ENCODE measurements at places on chromosomes 4 and X. TPM values are rescaled to one million over a fixed set of nuclear protein-coding genes. Genes with fewer than 3 reads are reported as not detected.

DNA sequence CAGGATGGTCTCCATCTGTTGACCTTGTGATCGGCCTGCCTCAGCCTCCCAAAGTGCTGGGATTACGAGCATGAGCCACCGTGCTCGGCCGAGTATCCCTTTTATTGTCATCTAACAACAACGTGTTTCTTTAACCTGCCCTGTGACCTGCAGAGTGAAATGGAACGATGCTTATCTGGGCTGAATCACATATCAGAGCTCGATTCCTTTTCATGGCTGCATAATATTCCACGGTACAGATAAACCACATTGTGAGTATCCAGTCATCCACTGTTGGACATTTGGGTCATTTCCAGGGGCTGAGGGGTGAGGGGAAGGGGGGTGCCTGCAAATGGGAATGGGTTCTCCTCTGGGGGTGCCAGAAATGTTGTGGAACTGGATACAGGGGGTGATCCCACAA is 260.0 kb downstream of the ASMT start:
- no peak for ATAC-seq

- no peak for ATAC-seq
Measured at GRCh38 chr4:65646136-65646535, 24.2 kb downstream of the EPHA5 start.

Gene DMP1
- total RNA-seq = not detected

DNA sequence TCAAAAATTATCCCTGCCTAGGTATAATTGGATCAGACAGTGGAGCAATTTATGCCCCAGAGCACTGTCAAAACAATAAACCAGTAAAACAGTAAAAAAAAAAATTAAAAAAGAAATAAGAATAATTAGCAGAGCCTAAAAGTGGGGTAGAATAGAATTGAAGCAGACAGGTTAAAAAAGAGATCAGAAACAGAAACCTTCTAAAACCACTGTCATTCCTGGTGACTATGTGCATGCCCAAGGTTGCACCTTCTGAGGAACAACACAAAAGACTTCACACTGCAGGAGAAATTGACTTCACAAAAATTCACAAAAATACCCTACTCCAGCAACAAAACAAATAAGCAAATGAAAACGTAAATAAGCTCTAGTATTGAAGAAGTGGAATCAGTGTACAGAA is 168.6 kb downstream of the SPANXA1 start:
- no peak for ATAC-seq

Gene FRMPD4
- not detected for total RNA-seq

- ATAC-seq = no peak
Measured at GRCh38 chr4:27429364-27429871, 568.8 kb downstream of the STIM2 start.

Gene HELT
- not detected for total RNA-seq

DNA sequence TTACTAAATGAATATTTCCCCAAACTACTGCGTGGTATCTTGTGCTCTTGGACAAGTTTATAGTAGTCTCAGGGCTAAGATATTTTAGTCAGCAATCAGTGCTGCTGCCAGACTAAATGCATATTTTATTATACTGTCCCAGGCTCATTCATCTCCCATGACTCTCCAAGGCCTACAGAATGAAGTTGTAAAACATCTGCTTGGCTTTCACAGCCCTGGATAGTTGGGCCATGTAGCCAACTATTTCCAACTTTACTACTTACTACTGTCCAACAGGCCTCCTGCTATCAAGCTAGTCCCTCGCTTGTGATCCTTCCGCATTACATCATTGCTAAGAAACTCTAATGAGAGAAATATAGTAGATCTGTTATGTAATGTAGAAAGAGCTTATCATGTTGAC is 31.4 kb downstream of the MAGEB16 start:
- ATAC-seq = no peak

GRCh38 chrX:135432453-135432852 is 10.7 kb downstream of the SMIM10L2A start:
- ATAC-seq = no peak

DNA sequence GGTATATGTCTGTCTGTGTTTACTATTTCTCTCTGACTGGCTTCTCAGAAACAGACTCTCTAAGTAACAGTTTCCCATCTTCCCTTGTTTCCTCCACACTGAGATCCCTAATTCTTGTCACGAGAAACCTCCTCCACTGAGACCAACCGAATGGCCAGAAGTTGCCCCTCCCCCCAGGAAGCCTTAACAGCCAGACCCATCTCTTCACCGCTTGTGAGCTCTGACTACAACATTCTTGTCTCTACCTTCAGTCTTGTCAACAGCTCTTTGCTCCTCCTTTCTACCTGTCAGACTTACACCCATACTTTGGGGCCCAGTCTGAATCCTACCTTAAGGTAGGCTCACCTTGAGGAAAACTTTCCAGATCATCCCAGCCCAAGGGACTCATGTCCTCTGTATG is 90.8 kb downstream of the NHSL2 start:
- no peak for ATAC-seq

DNA sequence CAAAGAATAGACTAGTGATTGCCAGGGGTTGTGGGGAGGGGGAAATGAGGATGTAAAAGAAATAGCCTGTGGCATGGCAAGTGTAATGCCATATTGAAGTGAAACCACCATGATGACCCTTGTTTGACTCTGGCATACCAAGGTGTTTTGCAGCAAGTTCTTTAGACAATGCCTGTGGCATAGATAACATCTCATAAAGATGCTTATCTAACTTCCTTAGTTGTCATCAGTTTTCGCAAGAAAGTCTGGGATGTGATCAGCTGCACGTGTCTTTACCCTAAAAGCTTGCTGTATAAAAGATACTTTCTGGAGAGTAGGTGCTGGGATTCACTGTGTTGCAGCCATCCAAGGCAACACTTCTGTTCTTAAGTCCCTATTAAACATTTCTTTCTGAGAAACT is 176.1 kb upstream of the MAGEB16 start:
- no peak for ATAC-seq

Gene CXCL11
- total RNA-seq = 0.24 TPM

- no peak for ATAC-seq
Measured at GRCh38 chr4:6620891-6621555, 19.5 kb upstream of the MRFAP1 start.

DNA sequence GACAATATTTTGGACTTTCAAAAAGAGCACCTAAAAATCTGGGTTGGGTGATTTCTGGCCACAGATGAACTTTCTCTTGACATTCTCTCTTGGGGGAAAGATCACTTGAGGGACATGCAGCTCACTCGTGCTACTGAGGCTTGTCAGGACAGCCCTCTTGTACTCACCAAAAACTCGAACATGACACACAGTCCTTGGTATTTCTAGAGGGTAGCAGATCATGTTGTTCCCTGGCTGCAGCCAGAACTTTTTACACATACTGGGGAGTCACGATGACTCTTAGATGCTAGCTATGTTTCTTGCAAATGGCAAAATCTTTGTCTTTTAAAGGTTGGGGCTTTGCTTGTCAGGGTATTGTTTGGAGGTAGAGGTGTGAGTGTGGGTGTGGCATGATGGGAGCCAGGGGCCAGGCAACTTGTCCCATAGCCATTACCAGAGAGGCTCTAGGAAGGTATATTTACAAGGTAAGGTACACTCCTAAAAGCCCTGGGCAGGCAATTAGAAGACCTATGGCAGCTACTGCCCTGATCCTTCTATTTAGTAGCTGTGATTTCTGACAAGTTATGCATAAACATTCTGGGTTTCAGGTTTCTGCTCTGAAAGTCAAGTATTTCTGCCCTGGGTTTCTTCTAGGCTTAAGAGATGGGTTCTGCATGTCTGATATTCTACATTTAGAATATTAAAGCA is 241.7 kb upstream of the TLL1 start:
- ATAC-seq = no peak

DNA sequence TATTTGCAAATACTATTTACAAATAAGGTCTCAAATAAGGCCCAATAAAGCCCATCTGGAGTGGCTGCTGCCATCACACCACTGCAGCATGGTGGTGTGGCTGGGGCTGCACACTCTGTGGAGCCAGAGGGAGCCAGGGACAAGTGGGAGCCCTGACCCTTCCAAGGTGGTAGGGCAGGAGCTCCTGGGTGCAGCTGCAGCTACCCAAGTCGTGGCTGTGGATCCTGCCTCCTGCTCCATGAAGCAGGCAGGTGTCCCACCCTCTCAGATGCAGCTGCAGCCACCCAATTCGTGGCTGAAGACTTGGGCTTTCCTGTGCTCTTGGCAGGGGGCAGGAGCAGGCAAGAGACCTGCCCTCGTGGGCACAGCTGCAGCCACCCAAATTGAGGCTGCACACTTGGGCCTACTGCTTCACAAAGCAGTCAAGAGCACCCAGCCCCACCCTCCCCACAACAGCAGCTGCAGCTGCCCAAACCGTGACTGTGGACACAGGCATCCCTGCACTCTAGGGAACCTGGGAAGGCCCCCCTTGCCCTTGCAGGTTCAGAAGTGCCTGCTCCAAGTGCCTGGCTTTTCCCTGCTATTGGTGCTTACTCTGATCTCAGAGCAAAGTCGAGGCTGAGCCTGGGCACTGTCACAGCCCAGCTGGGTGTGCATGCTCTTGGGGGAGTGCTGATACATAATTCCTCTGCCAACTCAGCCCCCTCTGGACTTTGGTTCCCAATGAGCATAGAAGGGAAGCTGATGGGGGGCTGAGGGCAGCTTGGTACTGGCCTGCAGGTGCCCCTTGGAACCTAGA is 614.8 kb downstream of the PCDH18 start:
- no peak for ATAC-seq

GRCh38 chr4:101555341-101555880 is 208.1 kb upstream of the PPP3CA start:
- ATAC-seq = peak; percentile 54

DNA sequence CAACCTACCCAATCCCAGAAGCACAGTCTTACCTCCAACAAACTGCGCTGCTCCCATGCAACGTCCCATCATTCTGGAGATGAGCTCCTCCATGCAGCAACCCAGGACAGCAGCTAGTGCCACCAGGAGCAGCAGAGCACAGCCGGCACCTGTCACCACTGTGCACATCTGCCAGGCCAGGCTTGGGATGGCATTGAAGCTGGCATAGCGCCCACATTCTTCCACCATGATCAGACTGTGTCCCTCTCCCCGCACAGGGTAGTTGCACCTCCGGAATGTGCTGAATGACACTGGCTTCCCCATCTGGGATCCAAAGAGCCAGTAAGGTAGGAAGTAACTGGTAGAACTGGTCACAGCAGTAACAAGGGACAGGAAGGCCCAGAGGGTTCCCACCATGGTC is 8.8 kb downstream of the LHFPL1 start:
- ATAC-seq = no peak

Gene TMEM156
- total RNA-seq = 0.16 TPM

Gene HSFX1
- total RNA-seq = 0.32 TPM

Gene PLAC8
- total RNA-seq = 11.2 TPM

- no peak for ATAC-seq
Measured at GRCh38 chrX:9958183-9958582, 9.0 kb upstream of the CLDN34 start.

DNA sequence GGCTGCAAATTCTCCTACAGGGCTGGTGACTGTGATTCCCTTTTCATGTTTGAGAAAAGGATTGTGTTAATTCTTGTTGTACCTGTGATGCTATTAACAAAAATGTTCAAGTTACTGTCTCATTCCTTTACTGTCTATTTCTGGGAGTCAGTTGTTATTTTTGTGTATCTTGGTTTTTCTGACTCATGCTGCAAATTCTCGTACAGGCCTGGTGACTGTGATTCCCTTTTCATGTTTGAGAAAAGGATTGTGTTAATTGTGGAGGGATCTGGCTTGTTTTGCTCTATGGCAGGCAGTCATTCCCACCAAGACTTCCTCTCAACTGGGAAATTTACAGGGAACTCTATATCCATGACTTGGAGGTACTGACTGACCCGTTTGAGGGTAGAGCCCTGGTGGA is 693.4 kb upstream of the INTU start:
- no peak for ATAC-seq

DNA sequence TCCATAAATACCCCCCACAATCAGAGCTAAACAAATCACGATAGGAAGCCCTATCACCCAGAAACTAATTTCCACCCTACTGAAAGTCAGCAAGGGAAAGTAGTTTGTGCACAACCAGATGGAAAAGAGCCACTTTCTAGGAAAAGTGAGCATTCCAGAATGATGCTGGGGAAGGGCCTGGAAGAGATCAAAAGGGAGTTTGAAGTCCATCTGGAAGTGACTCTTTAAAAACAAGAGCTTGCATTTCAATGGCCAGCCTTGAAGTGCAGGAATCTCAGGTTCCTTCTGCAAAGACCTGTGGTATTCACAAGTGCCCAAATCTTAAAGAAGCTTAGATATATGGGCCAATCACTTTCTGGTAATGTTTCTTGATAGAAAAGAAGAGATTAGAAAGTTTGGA is 97.0 kb upstream of the LDB2 start:
- no peak for ATAC-seq
